ENCODE measurements at places on chromosomes 3 and 15.

GRCh38 chr15:72113347-72114031 lies 4.5 kb downstream of the MYO9A start:
- DNase-seq: no peak

- no peak for DNase-seq
Observed at GRCh38 chr3:175146258-175146657, 287.1 kb downstream of the NAALADL2 start.

DNA sequence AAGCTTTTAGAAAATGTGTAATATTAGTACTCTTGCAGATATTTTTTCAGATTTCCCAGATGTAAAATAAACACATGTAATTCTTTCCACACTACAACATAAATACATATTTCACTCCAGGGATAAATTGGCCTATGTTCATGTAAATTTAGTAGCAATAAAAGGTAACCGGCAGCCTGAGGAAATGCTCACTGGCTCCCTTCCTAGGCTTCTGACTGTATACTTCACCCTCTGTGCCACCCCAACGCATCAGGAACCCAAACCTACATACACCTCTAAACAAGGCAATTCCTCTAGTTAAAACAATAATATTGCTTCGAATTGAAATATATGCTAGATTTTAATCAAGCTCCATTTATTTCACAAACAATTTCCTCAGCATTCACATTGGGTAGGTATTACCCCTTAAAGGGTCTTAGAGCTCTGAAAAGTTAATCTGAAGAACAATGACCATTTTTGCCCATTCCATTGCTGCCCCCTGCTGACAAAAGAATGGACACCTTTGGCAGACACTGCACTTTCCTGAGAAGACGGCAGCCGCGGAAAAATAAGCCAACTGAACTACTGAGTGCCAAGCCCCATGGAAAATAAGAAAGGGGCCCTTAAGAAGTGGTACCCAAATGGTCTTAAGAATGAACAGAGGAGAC lies 212.5 kb downstream of the OSBPL10 start:
- DNase-seq: no peak

- peak; percentile 71 for DNase-seq
Observed at GRCh38 chr3:52280050-52280461, 1.6 kb upstream of the WDR82 start.

GRCh38 chr15:101532865-101533264 lies 43.4 kb upstream of the PCSK6 start:
- no peak for DNase-seq

All from DMS79 (cell line).